Stimulated activated memory B cell treated with anti-CD40 and anti-IgM and Interleukin-4, amounts not matched to agents 10 μg/mL and 1 μg/mL and 100 μg/mL, for 72 hours (primary cell): ENCODE measurements at places on chromosomes 1 and 21.

DNA sequence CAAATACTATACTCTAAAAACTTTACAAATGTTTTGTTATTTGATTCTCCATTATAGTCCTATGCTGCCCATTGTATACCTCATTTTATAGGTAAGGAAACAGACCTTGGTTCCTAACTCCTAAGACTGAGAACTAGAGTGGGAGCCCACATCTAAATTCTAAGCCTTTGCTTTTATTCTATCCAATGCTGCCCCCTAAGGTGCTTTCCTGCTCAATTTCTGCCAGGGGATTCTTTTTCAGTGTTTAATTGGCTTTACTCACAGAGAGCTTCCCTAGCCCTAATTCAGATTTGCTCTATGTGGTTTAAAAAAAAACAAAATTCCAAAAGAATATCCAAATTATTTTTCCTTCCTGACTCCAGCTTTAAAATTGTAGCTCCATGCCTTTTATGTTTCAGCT lies 64.5 kb downstream of the KIF14 start:
- no peak for ATAC-seq

- ATAC-seq: no peak
These were observed 56.0 kb downstream of the PTPRU start for GRCh38 chr1:29292344-29292743.

DNA sequence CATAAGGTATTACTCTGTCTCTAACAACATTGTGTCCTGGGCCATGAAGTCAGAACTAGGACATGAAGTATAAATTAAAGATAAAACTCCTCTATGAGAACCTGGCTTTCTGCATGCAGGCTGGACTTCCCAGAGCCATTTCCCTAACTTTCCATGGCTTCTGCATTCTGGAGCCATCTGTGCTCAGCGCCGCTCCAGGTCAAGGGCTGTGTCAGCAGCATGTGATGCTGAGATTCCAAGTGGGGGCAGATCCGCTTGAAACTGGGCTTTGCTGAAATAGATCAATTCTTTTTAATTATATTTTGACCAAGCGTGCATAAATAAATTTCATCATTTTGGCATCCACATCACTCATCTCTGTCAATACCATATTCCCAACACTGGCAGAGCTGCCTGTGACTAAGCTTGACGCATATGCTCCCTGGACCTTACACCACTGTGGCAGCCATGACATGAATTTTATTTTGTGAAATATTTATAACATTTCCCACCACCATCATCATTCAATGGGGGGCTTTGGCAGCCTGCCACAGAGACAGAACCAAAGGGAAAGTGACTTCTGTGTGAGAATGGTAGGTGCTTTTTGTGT lies 110.4 kb upstream of the KCNK1 start:
- ATAC-seq: no peak

DNA sequence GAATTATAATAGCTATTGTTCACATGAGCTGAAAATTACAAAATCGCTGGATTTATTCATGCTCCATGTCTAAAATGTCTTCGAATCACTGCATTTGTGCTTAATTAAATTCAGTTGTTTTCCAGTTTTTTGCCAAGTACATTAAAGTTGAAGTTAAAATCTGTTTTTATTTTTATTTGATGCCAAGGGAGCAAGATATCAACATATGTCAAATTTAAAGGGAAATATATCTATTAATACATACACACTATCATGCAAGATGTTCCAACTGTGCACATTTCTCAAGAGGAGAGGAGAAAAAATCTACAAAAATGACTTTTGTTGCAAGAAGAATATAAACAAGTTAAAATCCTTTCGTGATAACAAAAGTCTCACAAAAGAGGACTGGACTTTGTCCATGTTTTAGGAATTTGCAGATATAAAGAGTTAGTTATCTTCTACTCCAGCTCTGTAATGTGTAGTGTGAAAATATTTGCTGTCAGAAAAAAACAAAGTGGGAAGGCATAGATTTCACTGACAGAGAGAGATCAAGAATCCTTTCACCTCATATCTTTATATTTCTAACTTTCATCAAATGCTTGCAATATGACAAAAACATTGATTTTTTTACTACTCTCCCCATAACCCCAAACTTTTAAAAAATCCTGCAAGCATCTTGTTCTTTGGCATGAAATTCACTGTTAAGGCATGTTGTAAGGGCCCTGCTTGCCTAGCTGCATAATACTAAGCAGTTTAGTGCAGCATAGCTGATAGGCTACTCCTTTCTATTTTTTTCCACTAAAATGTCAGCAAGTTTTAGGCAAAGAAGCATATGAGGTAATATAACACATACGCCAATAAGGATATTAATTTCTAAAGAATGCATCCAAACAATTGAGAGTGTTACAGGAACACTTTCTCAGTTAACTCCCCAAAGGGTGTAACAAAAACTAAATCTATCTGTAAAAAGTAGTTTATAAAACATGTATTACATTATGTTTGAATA lies 340.2 kb upstream of the ADAMTS5 start:
- ATAC-seq: no peak

DNA sequence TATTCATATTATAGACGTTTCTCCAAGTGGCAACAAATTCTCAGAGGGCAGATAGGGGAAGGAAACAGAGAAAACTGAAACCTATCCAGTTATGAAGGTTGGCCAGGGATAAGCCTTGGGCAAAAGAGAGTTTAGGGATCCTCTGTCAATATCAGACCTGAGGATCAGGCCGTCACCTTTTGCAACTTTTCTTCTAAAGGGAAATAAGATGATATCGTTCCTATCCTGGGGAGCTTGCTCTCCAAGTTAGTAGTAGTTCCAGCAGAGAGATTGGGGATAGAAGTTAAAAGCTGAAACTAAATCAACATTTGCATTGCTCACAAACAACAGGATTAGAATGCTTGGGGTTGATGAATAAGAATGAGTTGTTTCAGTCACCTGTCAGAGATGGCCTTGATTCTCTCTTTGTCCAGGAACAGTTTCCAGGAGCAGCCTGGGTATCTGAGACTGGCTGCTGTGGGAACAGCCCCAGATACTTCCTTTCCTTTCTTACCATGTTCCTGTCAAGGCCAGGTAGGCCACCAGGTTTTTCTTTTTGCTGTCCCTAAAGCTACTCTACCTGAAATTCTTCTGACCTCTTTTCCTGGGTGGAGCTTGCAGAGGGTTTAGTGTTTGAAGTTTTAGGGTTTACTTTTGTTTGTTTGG lies 2.5 kb downstream of the RIIAD1 start:
- ATAC-seq: no peak
